Fibroblast of skin of left quadriceps (primary cell): ENCODE measurements at places on chromosomes 6 and 20.

GRCh38 chr6:134359302-134359701 lies 41.4 kb upstream of the SGK1 start:
- DNase-seq = no peak

DNA sequence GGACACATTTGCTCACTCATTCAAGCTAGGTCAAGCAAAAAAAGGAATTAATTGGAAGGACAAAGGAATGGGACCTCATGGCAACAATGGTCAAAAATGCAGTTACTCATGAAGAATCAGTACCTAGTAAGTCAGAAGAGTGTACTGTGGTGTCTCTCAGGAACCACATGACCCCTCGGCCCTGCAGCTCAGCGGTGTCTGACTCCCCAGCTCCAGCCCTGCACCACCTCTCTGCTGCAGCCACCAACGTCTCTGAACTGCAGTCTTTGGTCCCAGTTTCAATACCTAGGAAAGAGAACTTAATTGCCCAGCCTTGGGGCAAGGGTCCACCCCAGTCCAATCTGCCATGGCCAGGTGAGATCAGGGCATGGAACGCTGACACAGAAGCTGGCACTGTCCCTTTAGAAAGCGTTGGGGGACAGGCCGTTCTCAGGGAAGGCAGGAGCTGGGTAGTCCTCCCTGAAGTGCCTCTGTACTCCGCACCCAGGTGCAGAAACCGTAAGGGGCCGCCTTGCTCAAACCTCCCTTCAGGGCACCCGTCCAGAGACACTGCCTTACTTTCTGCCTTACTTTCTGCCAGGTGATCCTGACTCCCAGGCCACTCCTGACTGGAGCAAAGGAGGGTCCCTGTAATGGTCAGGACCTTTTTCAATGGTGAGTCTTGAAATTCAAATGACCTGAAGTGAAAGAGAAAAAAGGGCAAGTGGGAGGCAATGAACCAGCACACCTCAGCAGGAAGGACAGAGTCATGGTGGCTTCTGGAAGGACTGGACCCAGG lies 13.2 kb upstream of the NELFCD start:
- no peak for DNase-seq

DNA sequence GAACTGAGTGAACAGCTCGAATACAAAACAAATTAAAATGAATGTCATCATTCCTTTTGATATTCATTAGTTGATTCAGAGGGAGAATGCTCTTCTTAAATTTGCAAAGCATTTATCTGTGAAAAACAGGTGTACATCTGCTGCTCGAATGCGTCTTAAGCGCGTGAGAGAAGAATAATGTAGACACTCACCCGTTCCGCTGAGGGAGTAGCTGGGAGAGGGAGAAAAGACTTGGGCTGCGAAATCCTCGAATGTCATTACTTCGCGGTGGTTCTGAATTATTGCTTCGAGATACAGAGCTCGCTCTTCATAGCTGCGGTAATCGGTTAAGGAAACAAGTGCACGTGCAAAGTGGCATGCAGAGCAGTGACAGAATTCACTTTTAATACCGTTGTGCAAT lies 43.9 kb downstream of the INSM1 start:
- DNase-seq = no peak

GRCh38 chr20:63114693-63115311 lies 101.1 kb downstream of the YTHDF1 start:
- no peak for DNase-seq

DNA sequence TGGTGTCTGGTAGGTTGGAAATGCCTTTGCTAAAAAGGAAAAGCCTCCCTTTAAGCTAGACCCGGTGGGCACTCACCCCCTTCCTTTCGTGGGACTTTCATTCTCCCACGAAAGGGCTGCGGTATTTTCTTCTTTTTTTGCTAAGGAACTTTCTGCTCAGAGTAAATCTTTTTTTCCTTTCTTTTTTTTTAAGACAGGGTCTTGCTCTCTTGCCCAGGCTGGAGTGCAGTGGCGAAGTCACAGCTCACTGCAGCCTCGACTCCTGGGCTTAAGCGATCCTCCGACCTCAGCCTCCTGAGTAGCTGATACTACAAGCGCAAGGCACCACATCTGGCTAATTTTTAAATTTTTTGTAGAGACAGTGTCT lies 4.0 kb downstream of the TP53TG5 start:
- DNase-seq = no peak

DNA sequence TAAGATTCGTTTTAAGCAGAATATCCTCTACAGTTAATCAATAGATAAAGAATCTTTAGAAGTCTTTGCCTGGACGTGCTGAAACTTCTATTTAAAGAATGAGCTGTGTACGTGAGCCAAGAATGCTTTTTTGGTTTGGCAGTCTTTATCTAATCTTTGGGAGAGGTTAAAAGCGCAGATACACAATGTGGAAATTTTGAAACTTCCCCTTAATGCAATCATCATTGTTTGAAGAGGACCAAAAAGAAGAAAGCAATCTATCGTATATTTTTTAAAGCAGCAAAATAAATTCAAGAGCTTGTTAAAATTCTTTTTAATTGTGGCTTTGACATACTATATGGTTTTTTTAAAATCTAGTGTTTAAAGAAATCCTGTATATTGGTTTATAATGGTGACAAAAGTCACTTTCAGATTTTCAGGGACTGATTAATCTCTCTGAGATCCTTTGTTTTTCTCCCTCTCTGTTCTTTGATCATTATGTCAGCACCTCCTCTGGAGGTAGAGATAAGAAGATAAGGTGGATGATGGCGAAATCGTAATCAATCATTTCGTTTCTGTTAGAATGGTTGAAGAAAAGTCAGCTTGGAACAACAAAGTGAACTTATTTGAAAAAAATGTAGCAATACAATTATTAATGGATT lies 92.1 kb upstream of the FAM184A start:
- DNase-seq = no peak

- DNase-seq = no peak
Observed at GRCh38 chr6:40477246-40478126, 109.7 kb downstream of the LRFN2 start.
